Activated effector memory CD4-positive, alpha-beta T cell treated with Interleukin-2 at 50 U/mL for 16 hours (primary cell): ENCODE measurements at places on chromosomes 7 and 10.

DNA sequence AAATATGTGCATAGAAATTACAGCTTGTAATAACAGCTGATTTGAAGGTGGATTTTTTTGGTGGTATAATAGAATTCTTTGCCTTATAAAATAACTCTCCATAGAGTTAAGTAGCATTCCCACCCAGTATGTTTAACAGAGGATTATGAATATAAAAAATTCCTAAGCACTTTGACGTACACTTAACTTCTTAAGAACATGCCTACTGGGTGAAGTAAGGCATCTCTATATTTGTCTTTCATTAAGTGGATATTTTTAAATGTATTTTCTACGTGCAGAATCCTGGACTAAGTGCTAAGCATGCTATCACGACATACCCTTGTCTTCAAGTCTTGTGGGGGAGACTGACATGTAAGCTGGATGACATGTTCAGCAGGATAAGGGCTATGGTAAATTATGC, 217.7 kb upstream of the BMPER start:
- no peak for DNase-seq

DNA sequence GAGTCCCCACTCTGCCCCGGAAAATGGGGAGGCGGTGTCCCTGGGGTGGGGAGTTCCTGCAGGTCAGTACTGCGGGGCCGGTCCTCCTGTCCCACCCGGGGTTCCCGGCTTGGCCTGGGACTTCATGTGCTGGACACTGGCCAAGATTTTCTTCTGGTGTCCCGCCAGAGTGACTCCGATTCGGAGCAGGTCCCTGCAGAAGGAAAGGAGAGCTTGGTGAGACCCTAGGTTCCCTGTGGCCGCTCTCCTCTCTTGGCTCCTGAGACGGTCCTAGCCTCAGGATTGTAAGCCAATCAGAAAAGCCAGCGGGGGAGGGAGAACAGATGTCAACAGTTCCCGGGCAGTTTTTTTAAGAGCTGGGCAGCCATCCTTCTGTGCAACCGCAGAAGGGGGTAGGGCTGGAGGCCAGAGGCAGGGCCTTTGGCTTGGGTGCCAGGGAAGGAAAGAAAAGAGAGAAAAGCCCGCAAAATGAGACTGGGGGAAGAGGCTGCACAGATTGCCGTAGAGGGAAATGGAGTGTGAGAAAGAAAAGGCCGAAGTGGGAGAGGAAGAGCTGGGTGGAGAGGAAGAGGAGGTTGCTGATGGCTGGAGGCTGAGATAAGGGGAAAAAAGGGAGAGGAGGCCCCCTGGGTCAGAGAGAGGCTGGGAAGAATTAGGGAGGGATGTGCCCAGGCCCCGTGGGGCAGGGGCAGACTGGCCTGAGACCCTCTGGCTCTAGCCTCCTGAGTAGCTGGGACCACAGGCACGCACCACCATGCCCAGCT, 23.7 kb downstream of the EPHB4 start:
- DNase-seq = no peak

DNA sequence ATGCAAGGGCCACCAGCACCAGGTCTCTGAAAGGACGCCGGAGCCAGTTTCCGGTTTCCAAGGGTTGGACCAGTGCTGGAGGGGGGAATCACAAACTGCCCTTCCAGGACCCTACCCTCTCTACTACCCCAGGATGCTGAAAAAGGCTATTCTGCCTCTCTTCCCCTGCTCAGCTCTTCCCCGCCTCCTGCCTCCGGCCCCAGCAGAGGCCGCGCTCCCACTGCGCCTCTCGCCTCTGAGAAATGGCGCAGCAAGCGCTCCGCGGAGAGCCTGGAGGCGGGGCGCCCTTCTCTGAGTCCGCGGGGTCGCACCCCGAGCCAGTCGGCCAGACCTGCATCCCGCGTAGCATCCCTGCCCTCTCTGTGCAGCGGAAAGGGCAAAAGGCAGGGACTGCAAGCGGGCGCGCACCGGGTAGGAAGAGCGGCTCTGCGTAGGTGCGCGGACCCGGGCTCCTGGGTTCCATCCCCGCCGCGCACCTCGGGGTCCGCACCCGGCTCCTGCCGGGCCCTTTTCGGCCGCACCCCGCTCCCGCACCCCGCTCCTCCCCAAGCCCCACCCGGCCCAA, 476 bp upstream of the RET start:
- no peak for DNase-seq

DNA sequence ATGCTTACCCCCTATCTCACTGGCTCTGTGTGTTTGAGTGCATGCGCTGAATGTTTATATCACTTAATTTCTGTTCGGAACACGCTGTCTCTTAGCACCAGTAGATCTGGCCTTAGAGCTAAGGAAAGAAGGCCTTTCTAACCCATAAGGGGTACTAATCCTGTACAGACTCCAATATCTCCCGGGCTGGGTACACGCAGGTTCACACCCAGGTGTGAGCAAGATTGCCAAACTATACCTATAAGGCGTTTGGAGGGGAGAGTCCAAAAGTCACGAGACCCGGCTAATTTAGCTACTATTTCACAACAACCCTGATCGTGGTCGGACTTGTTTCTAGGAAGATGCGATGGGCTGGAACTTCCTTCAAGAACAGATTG, 727 bp upstream of the PDSS1 start:
- no peak for DNase-seq

DNA sequence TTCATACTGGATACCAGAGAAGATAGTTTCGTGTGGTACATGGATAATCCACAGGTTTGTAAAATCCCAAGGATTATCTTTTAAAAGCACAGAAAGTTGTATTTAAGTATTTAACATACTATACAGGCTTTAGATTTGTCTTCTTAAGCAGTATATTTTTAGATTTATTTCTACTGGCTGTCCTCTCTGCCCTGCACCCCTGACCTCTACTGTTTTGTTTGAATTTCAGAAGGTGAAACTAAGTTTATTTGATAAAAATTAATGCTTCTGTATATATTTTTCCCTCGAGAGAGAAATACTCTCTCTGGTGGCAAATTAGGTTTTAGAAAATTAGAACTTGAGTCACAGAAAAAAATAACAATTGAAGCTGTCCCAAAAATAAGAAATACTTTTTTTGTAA, 18.8 kb downstream of the PLEKHA1 start:
- DNase-seq = no peak

GRCh38 chr7:27670676-27671075, 8.0 kb upstream of the HIBADH start:
- DNase-seq = no peak

DNA sequence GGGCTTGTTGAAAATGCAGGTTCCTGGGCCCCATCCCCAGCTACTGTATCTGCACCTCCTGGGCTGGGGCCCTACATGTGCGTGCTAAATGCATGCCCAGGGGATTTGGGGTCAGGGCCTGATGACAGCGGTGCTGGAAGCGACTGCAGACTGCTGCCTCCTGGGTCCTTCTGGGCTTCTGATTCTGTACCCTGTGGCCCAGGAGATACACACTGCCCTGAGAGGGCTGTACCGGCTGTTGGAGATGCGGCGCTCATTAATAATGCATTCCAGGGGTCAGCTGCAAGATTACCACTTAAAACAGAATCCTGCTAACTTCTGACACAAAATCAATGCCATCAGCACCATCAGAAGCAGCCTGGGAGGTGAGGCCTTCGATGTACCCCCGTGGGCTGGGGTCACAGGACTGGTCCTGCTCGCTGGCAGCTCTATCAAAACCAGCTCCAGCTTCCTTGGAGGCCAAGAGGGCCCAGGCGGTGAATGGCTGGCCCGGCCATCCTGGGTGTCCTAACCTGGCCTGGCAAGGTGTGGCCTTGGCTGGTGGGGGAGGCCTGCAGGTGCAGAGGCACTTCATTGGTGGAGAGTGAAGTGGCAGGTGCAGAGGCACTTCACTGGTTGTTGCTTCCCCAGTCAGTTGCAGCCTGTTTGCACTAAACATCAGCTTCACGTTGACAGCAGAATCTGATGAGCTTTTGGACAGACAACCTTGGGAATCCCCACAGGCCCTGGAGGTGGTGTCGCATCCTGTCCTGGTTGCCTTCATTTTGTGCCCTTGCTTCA, 79.2 kb downstream of the GLRX3 start:
- no peak for DNase-seq

DNA sequence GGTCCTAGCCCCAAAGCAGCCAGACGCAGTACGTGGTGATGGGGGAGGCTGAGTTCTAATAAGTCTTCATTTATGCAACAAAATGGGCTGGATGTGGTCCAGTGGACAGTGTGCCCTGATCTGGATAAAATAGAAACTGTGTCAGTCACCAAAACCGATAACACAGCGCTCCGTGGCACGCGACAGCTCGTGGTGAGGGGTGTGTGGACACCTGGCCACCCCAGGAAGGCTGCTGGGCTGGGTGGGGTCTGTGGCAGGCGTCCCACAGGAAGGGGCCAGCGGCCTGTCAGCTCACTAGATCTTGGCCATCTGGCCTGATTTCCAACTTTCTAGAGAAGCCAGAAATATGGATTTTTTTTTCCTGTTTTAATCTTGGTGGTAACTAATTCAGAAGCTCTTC, 17.0 kb downstream of the FAM20C start:
- no peak for DNase-seq

DNA sequence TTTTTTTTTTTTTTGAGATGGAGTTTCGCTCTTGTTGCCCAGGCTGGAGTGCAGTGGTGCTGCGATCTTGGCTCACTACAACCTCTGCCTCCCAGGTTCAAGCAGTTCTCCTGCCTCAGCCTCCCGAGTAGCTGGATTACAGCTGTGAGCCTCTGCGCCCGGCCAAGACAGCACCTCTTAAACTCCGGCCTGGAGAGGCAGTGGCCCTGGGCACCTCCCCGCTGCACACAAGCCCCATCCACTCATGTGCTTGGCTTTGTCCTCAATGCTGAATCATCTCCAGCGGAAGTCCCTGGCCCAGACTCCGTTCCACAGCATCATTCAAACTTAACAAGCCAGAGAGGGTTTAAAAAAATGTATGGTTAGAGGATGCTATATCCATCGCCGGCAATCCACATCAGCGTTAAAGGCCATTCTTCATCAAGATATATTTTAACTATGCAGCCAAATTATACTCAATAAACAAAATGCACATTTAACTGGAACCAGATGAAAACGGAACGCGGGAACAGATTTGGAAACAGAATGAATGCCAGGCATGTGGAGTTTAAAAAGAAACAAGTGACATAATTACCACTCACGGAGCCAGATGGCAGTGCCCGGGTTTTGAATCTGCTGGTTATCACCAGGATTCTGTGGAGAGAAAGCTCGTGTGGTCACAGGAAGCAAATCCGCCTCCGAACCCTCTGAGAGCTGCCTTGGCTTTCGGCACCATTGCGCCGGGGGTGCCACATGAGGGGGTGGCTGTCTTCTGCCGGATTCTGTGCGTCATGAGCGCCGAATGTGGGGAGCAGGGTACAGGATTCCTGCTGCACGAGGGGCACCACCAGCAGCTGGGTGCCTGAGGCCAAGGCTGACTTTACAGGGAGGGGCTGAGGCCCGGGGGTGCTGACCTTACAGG, 45.6 kb upstream of the CFAP46 start:
- no peak for DNase-seq

GRCh38 chr10:86159797-86160196, 206.8 kb downstream of the GRID1 start:
- no peak for DNase-seq
